Small intestine (tissue), 16 donors: ENCODE measurements at places on chromosomes 4 and X.

GRCh38 chr4:74682567-74683359 lies 111.6 kb downstream of the BTC start:
- peak; percentile 71 for DNase-seq

DNA sequence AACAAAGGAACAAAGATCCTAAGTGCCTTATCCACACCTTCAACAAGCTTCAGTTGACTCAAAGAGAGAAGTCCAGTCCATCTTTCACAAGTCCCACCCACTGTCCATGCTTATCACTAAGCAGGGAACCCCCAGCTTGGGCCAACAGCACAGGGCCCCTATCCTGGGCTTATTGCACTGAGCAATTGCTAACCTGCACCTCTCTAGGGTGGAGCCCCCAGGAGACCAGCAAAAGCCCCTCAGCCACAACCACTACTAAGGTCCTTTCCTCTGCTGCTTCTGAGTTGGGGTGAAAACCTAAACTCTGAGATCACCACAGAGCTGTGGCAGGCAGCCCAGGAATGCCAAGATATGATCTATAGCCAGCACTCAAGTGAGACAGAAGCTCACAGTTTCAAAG lies 96.7 kb upstream of the PBDC1 start:
- no peak for DNase-seq

GRCh38 chrX:10841579-10841978 lies 221.2 kb upstream of the MID1 start:
- DNase-seq = no peak

DNA sequence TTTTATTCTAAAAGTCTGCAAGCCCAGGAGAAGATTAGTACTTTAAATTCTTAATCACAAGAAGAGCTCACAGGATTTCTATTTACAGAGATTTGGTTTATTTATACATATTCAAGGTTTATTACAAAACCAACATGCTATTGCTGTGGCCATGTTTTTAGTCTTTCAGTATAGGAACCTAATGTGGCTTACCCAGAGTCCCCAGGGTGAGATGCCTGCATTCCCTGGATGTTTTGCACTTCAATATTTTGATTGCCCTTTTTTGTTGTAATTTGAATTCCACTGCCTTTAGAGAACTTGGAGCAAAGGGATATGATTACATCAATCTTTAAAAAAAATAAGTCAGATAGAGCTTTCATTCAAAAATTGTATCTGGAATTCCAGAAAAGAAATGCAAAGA lies 146.0 kb upstream of the FRMPD4 start:
- DNase-seq = no peak

- no peak for DNase-seq
Measured at GRCh38 chrX:68072041-68072440, 361.3 kb downstream of the OPHN1 start.

DNA sequence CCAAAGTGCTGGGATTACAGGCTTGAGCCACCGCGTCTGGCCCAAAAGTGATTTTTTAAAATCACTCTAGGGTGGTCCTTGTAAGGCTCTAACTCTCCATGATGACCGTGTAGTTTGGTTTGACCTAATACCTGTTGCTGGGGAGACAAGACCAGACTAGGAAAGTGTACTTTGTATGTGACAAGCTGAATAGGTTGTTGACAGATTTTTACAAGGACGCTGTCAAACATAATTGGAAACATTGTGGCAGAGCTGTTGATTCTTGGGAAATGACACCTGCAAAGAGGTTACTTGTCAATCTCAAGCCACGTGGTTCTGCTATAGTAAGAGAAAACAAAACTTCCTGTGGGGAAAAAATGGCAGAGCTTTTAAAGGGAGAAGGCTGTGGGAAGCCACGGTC lies 802.4 kb upstream of the HS3ST1 start:
- DNase-seq = no peak

DNA sequence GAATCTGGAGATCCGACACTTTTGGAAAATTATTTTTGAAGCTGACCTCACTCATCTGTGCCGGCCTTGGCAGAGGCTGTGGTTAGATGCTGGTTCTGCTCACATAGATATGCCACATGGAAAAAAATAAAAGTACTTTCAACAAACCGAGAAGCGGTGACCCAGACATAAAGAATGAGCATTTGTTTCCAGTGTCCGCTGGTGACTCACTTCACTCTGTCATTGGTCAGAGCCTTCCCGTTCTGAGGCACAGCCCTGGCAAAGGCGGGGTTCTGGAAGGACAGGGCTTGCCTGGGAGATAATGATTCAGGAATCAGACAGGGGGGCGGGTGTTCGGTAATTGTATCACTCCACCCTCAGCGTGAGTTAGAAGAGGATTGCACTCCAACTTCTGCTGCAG lies 172.4 kb upstream of the MXRA5 start:
- DNase-seq = no peak

DNA sequence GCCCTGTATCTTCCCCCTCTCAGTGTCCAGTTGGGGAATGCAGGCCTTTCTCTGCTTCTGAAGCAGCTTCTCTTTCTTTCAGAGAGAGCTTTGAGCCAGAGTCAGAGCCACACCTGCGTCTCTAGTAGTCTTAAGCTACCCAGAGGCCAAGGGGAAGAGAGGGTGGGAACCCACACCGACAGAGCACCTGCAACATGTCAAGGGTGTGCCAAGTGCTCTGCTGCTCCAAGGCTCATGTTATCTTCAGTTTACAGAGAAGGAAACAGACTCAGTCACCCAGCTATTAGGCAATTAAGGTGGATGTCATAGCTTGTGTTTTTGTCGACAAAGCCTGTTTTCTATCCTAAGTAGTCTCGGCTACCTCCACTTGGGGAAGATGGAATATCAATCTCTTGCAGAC lies 22.7 kb upstream of the RNF212 start:
- DNase-seq = peak; percentile 87

DNA sequence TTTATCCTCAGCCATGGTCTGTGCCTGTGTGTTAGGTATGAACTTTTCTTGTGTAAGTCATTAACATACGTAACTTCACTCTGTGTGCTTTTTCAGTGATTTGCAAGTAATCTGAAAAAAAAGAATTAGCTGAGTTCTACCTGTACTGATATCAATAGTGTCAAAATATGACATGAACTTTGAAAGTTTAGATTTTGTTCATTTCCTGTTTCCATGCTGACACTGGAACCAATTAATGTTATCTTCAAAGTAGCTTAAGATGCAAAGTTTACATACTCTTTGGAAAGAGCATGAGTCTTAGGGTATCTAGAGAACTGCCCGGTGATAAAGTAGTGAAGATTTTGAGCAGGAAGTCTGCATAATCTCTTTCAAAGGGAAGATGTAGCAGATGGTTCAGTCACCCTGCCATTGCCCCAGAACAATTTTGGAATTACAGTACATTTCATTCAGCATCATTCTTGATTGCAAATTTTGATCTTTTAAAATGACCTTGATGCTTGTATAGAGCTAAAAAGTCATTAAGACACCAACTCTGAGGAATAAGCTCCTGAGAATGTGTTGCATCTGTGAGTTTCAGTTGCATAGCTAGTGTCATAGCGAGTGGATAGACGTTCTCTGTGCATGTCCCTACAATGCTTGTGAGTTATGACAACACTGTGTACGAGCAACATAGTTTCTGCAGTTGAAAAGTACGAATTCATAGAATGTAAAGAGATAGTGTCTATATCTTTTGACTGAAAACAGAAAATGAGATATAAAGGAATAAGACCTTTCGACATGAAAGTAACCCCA lies 130.5 kb downstream of the PTTG2 start:
- DNase-seq = no peak

GRCh38 chrX:45889471-45889870 lies 655.8 kb downstream of the ZNF674 start:
- DNase-seq = no peak

- no peak for DNase-seq
Measured at GRCh38 chrX:41526271-41526670, 79.1 kb downstream of the NYX start.

DNA sequence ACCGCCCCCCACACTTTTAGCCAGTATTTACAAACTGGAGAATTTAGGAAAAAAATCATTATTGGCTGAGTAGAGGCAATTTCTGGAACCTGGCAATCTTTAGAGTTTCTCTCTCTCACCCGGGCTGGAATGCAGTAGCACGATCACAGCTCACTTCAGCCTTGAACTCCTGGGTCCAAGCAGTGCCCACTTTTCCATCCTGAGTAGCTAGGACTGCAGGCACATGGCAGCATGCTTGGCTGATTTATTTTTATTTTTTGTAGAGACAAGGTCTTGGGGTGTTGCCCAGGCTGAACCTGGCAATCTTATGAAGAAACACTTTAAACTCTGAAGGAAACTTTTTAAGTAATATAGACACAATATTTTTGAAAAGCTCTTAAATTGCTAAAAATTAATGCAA lies 120.1 kb downstream of the AFF1 start:
- DNase-seq = no peak

- DNase-seq = no peak
Measured at GRCh38 chr4:6727943-6728250, 11.9 kb downstream of the BLOC1S4 start.

GRCh38 chr4:162874748-162875147 lies 291.9 kb downstream of the NAF1 start:
- DNase-seq = no peak

- DNase-seq = no peak
Measured at GRCh38 chr4:118086344-118086743, 52.1 kb downstream of the NDST3 start.

GRCh38 chr4:164512124-164512523 lies 241.8 kb upstream of the SMIM31 start:
- DNase-seq = no peak

DNA sequence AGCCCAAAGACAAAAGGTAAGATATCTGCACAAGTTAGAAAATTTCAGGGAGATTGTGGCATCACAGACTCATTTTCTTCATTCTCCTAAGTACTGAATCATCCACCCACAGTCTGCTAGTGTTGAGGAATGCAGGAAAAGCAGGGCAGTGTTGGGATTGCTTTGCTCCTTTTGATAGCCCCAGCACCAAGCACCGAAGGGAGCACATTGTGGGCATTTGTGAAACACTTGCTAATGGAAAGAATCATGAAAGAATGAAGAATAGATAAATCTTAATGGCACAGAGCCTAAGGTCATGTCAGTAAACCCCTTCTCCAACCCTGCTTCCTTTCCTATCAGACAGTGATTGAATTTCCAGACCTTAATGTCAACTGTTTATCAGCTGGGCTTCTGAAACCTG lies 103.1 kb upstream of the GPRIN3 start:
- DNase-seq = no peak

DNA sequence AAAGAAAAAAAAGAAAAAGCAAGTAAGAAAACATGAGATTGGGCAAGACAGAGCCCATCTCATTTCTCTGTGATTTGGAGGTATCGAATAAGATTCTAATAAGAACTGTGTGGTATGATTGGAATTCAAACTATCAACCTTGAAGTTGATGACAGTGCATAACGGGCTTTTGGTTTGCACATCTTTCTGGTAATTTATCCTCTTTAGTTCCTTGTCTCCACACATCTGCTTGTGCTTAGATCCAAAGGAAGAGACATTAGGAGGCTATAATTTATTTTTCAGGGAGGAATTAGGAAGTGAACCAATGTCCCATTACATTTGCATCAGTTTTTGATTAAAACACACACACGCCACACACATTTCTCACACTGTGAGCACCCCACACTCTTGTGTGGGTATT lies 149.9 kb downstream of the ARSF start:
- no peak for DNase-seq

DNA sequence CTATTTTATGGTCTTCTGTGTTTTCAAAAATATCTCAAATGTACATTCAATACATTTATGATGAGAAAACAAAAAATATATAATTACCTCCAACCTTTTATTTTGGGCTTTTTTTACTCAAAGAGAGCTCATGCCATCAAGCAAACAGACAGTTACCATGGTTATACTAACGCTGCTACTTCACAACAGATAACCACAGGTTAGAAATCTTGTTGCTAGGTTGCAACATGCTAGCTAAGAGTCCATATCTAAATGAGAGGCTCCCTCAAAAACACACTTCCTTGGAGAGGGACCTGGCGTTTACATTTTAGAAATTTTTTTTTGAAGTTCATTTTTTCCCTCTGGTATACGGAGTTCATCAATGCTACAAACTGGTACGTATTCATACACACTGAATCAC lies 44.3 kb downstream of the TBC1D9 start:
- no peak for DNase-seq

GRCh38 chr4:69708211-69708610 lies 52.2 kb downstream of the SULT1B1 start:
- DNase-seq = no peak

GRCh38 chrX:29872831-29873230 lies 342.5 kb upstream of the MAGEB2 start:
- no peak for DNase-seq

- DNase-seq = no peak
Measured at GRCh38 chr4:188147776-188148175, 8.5 kb downstream of the TRIML1 start.
